Calu3 (cell line): ENCODE measurements at places on chromosomes 3 and 15. TPM values are rescaled to one million over a fixed set of nuclear protein-coding genes. Genes with fewer than 3 reads are reported as not detected.

- H3K36me3 ChIP-seq = no peaks in the 10 kb centered on the region
- no peak overlapping the region for H3K4me3 ChIP-seq
- peaks cover 67% of the 10 kb centered on the region for H3K27me3 ChIP-seq
- DNase-seq = no peak
- no peak overlapping the region for H3K27ac ChIP-seq
Measured at GRCh38 chr15:61794276-61794675, 266.0 kb downstream of the VPS13C start.

GRCh38 chr15:60531801-60532200, 52.9 kb upstream of the ICE2 start:
- H3K36me3 ChIP-seq = no peaks in the 10 kb centered on the region
- DNase-seq = no peak
- H3K4me3 ChIP-seq = no peak overlapping the region
- no peaks in the 10 kb centered on the region for H3K27me3 ChIP-seq
- H3K27ac ChIP-seq = no peak overlapping the region

- H3K27ac ChIP-seq = no peak overlapping the region
- H3K4me3 ChIP-seq = no peak overlapping the region
- no peaks in the 10 kb centered on the region for H3K4me1 ChIP-seq
- H3K36me3 ChIP-seq = no peaks in the 10 kb centered on the region
- H3K27me3 ChIP-seq = no peaks in the 10 kb centered on the region
Measured at GRCh38 chr15:29756358-29757267, 65.7 kb downstream of the TJP1 start.

Gene ALDH1L1
- total RNA-seq = 4.4 and 11.2 TPM in 2 replicates

- peak; percentile 88 for DNase-seq
- no peaks in the 10 kb centered on the region for H3K36me3 ChIP-seq
- no peak overlapping the region for H3K27ac ChIP-seq
- no peak overlapping the region for H3K4me3 ChIP-seq
- peaks cover 31% of the 10 kb centered on the region for H3K4me1 ChIP-seq
Measured at GRCh38 chr15:69576035-69576526, 123.5 kb downstream of the RPLP1 start.

- no peaks in the 10 kb centered on the region for H3K36me3 ChIP-seq
- H3K27me3 ChIP-seq = no peaks in the 10 kb centered on the region
- H3K27ac ChIP-seq = no peak overlapping the region
- H3K4me1 ChIP-seq = no peaks in the 10 kb centered on the region
Measured at GRCh38 chr3:104768886-104769285, 597.8 kb upstream of the ALCAM start.

Gene LMCD1
- total RNA-seq = 21.9 and 46.0 TPM in 2 replicates

Gene IL17RD
- 2.0 and 2.2 TPM in 2 replicates for total RNA-seq

- no peaks in the 10 kb centered on the region for H3K4me1 ChIP-seq
- H3K27me3 ChIP-seq = peaks cover 13% of the 10 kb centered on the region
- no peak for DNase-seq
- H3K4me3 ChIP-seq = no peak within 1 kb of the TSS
Measured at GRCh38 chr15:68930268-68931022, at the start of gene SPESP1. Gene SPESP1, plus strand, starts transcription at chr15:68930525. Its CDS starts 129 bp downstream, at chr15:68930654.

DNA sequence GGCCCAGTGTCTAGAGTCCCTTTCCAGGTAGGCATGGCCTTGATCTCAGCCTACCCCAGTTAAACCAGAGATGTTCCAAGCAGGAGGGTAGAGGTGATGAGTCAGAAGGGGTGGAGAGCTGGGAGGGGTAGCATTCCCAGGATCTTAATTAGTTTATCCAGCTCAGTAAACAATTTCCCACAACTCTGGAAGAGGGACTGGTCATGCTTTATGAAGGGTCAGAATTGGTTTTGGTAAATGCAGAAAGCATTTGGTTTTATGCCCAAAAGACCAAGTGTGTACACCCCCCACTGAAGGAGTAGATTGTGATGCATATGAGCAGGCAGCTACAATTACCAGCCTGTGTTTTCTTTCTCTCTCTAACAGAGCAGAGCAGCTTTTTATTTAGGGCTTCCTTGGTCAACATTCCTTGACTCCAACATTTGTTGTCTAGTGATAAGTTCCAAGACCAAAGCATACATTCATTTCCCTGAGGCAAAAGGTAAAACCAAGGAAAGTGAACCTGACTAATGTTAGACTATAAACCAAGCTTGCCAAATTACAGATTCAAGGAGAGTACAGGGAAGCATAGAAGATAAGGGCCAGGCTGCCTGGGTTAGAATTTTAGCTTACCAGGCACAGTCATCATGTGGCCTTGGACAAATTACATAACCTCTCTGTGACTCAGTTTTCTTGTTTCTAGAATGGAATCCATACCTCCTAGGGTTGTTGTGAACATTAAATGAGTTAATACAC, 17.6 kb downstream of the EXOSC7 start:
- H3K4me3 ChIP-seq = no peak overlapping the region
- peaks cover 35% of the 10 kb centered on the region for H3K4me1 ChIP-seq
- H3K27me3 ChIP-seq = no peaks in the 10 kb centered on the region
- no peak overlapping the region for H3K27ac ChIP-seq
- no peak for DNase-seq

Gene MYRIP
- 5.2 and 5.6 TPM in 2 replicates for total RNA-seq
